ENCODE measurements at places on chromosomes 5 and 9. TPM values are rescaled to one million over a fixed set of nuclear protein-coding genes. Genes with fewer than 3 reads are reported as not detected.

- DNase-seq, result no peak
Observed at GRCh38 chr5:143635888-143636287, 176.1 kb upstream of the HMHB1 start.

DNA sequence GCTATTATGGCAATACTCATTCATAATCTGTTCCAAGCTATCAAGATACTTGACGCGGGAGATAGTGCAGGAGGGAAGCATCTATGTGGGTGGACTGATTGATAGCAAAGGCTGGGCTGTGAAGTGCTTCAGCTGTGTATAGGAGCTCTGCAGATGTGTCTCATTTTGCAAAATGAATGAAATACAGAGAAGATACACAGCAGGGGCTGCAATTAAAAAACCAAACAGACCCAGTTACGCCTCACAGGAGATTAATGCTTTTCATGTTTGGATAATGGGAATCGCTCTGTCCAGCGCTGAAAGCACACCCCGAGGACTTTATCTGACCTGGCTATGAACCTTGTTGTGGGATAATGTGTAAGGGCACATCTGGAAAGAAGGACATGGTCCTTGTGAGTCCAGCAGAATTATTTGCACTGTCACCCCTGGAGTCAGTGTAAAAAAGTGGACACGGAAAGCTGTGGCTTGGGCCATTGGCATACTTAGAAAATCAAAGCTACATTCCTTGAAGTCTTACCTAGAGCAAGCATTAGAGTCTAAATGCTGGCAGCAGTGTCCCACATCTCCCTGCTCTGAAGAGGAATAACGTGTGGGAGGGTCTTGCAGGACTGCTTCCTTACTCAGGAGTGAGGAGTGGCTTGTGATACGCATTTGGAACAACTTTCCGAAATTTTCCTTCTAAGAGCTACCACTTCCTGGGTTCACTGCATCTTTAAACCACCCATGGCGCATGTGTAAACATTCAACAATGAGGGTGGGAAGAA lies 2.6 kb downstream of the SH3RF2 start:
- DNase-seq, result no peak

IL13 gene
- total RNA-seq, result not detected

- no peak for DNase-seq
Observed at GRCh38 chr5:69131304-69131703, 35.6 kb upstream of the CCNB1 start.

DNA sequence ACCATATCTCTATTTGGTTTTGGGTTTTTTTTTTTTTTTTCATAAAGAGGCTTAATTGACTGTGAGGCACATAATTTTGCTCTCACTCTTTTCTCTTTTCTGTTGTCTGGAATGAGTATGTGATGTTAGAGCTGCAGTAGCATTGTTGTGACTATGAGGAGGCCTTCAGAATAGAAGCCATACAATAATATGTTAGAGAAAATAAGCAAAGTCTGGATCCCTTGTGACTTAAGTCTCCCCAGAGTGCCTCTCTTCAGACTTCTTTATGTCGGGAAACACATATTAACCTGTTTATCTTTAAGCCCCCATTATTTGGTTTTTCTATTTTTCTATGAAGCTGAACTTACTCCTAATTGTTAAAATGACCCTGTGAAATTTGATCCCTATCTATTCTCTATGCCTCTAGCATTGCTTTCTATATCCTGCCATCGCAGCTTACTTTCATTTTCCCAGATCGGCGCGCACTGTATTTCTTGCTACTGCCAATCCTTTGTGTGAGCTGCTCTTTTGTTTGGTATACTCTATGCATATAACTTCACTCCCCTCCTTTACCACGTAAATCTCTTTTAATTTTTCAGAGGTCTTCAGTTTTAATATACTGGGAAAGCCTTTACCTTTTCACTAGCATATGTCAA lies 372.5 kb upstream of the KCNN2 start:
- no peak for DNase-seq

ACSL6 gene
- not detected for total RNA-seq

Measured in epithelial cell of proximal tubule (primary cell).